HuH-7 (cell line): ENCODE measurements at places on chromosomes 7 and 10.

DNA sequence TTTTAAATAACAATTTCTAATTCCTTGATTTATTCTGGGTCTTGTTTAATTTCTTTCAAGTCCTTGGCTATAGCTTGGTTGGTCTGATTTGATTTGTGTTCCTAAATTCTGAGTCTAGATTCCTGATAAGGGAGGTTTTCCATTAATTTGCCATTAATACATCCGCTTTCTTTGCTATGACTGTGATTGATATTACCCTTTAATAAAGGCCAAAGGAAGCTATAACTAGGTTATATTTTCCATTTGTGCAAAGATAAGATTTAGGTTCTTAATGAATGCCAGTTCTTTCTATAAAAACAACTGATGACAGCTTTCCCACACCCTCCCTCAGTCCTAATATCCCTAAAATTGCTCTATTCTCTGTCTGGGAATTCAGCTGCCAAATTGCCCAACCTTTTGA, 28.2 kb downstream of the NDUFB2 start:
- DNase-seq, result no peak

DNA sequence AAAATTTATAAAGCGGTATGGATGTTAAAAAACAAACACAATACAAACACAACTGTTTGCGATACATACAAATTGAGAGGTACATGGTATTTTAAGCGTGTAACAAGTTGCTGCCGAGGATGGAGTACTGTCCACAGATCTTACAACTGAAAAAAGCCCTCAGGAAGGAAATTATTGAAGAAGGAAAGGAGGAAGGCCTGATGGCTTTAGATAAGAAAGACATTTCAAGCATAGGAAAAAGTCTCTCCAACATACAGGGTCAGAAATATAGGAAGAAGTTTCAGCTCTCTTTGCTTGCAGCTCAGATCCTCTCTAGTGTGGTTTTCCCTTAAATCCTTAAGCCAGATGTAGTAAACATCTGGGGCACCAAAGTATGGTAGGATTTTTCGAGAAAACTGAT, 25.0 kb downstream of the RBM28 start:
- no peak for DNase-seq

GRCh38 chr7:21912305-21912704, 33.4 kb downstream of the CDCA7L start:
- DNase-seq, result no peak

DNA sequence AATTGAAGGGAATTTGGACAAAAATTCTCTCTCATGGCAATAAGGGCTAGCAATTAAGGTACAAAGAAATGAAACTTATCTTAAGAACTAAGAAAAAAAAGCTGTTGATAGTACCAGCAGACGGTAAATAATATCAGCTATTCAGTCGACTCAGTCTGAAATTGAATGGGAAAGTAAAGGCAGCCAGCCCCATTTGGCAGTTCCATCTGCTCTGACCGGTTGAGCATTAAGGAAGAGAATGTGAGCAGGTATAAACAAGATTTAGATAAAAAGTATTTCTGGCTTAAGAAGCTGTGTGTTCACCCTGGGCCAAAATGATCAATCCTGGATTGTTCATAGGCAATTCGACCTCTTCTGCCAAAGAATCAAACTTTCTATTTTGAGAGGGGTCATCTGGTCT, 154.6 kb upstream of the NPVF start:
- DNase-seq, result no peak
